ENCODE measurements at places on chromosomes 3 and 15.

- peak; percentile 18 for DNase-seq
Measured at GRCh38 chr15:36066757-36067156, 512.7 kb upstream of the CDIN1 start.

DNA sequence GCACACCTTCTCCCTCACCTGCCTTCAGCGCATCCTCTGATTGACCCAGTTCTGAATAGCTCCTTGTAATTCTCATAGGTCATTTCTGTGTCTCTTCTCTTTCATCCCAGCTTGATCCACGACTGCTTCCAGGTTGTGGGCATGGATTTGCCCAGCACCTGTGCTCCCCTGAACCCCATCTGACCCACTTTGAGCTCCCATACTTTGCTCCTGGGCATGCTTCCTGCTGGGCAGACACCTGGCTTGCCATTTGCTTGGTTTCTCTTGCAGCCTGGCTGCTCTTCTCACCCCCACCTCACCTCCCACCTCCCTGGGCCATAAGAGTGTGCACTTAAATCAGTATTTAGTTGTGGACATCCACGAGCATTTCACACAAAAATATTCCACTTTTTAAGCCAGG is 635.5 kb downstream of the TBL1XR1 start:
- no peak for DNase-seq

DNA sequence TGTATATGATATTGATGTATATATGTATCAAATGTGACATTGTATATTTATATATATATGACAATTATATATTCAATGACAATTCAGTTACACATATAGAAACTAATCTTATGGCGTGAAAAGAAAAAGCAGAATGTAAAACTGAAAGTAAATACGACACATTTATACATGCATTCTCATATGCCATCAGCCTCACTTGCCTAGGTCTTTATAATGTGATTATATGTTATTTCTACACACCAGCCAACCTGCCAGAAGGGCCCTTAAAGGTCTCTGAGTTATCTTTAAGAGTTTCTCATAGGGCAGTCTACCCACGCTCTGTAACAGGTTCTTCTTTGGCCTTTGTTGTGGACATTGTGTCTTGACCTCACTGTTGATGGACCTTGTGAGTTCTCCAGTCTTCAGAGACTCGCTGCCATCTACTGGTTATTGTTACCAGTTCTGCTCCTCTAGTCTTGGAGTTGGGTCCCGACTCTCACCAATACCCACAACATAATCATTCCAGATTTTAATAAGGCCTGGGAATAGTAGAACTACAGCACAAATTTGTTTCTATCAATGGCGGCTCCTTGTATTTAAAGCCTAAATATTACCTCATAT is 371.5 kb upstream of the GOLIM4 start:
- DNase-seq = no peak

DNA sequence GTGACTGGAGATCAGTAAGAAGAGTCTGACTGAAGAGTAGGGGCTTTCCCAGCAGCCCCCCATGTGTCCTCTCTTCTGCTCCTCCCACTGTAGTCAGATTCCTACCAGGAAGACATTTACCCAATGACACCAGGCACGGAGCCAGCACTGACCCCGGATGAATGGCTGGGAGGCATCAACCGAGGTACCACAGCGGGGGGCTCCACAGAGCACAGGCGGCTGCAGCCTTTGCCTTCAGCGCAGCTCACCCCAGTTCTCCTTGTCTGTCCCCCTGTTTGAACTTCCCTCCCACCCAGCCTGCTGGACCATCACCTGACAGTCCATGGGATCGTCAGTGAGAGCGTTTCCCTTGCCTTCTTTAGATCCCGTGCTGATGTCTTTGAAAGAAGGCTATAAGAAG is 101.6 kb downstream of the ANP32A start:
- no peak for DNase-seq

- peak; percentile 44 for DNase-seq
Measured at GRCh38 chr3:179266701-179267211, 15.8 kb upstream of the KCNMB3 start.

Data from right hindlimb (tissue), 1 donor.